ENCODE measurements at places on chromosomes 3 and 15.
A peak's percentile ranks its signal among the peaks of the same experiment; 100 is the strongest.

DNA sequence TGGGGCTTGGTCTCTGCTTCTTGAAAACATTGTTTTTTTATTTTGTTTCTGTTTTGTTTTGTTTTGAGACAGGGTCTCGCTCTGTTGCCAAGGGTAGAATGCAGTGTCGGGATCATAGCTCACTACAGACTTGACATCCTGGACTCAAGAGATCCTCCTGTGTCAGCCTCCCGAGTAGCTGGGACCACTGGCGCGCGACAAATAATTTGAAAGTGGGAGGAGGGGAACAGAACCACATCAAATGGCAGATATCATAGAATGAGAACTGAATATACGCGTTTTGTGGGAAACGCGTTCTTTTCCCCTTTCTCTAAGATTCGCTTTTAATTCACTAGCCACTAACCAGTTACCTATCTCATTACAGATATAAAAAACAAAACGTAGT lies 641 bp upstream of the VPS13C start:
- DNase-seq: no peak

DNA sequence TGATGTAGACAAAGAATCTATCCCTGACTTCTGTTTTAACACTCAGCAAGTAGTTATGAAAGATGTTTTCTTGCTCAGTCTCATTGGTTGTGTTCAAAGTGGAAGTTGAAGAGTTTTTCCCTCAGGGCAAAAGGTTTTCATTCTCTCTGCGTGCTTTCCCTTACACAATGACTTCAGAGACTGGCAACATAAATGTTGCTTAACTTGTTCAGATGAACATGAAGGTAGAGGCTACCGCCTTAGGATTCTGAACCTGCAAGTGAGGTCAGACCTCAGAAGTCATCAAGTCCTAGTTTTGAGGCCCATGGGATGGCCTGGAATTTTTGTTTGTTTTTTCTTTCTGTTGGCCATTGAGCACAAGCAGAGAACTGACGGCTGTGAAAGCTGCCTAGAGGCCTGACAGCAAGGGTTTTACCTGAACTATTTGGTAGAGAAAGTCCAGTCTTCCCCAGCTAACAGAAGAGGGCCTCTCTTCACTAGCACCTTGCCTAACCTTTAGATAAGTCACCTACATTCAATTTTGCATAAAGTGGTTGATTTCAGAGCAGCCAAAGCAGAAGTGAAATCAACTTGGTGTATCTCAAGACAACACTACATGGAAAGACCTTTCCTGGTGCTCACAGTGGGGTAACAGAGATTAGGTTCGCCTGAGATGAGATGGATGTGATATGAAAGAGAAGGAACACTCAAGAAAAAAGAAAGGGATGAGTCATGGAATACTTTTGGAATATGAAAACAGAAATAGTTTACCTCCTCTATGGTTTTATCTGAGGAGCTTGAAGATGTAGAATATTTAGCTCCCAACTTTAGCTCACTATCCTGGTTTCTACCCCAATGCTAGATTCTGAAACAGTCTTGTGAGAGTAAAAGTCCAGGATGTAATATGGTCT lies 53.6 kb upstream of the AP4E1 start:
- DNase-seq: no peak

DNA sequence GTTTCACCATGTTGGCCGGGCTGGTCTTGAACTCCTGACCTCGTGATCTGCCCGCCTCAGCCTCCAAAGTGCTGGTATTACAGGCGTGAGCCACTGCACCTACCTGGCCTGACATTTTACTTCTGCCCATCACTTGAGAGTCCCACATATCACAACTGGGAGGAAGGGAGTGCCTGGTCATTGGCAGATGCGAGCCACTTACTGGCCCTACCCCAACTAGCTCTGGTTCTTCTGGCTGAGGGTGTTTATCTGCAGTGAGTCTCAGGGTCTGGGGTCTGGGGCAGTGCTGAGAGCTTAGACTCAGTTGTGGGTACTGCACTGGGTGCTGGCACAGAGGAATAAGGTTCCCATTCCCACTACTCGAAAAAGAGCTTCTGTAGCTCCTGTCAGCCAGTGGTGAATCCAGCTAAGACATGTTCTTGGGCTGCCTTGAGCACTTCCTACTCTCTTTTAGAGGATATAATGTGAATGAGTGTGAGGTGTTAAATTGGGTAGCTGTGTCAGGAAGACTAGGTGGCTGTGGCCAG lies 30.2 kb downstream of the DAG1 start:
- no peak for DNase-seq

- peak; percentile 77 for DNase-seq
Observed at GRCh38 chr3:152471814-152472671, 203.3 kb downstream of the MBNL1 start.

DNA sequence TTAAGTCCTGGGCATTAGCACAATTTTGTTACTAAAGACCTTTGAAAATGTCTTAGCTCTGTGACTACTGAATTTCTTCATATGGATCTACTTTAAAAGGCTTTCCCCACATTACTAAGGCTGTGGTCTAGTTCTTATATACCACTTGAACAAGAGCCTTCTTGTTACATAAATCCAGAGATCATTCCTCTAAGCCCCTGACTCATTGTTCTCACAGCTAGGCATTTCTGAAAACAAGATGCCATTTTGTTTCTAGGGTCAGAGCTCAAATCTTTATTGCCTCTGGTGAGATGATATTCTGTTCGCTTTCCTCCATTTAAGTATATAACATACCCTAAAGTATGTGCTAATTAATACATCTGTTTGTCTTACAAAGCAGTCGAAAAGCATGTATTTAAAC lies 29.8 kb upstream of the LPP start:
- DNase-seq: peak; percentile 87

- DNase-seq: no peak
Observed at GRCh38 chr3:146839727-146840375, 234.7 kb upstream of the PLSCR5 start.

- no peak for DNase-seq
Observed at GRCh38 chr3:195129644-195130492, 141.1 kb downstream of the XXYLT1 start.

GRCh38 chr15:29244544-29244943 lies 25.1 kb downstream of the NSMCE3 start:
- no peak for DNase-seq

DNA sequence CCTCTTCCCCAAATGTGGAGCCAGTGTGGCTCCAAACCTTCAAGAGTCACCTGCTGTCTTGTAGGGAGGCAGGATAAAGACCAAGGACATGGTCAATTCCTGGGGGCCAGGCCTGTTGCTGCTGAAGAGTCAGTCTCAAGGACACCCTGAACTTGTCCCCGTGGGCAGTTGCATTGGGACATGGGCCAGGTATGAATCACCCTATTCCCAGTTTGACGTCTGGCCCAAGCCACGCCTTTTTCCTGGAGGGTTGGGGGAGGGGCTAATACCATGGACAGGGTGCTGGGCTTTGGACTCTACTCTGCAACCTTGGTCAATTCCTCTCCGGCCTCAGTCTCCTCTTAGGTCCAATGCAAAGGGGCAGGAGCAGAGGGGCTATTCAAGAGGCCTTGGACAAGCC lies 10.4 kb downstream of the ATP2B2 start:
- DNase-seq: peak; percentile 32

GRCh38 chr15:63232405-63232804 lies 43.0 kb downstream of the RAB8B start:
- no peak for DNase-seq

DNA sequence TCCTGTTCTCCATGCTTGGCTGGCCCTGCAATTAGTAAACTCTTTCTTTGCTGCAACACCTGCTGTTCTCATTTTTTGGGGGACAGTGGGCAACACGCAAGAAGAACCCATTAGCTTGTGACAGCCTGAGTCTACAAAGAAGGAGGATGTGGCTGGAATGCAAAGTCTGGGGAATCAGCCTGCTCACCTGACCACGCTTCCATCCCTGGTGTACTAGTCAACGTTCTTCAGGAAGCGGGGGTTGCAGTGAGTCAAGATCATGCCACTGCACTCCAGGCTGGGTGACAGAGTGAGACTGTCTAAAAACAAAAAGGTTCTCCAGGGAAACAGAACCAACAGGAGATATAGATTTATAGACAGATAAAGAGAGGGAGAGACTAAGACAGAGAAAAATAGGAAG lies 27.7 kb upstream of the KBTBD12 start:
- peak; percentile 34 for DNase-seq

- peak; percentile 90 for DNase-seq
Observed at GRCh38 chr3:185831195-185831594, 6.4 kb upstream of the IGF2BP2 start.

GRCh38 chr3:37014620-37015019 lies 21.3 kb downstream of the MLH1 start:
- no peak for DNase-seq

DNA sequence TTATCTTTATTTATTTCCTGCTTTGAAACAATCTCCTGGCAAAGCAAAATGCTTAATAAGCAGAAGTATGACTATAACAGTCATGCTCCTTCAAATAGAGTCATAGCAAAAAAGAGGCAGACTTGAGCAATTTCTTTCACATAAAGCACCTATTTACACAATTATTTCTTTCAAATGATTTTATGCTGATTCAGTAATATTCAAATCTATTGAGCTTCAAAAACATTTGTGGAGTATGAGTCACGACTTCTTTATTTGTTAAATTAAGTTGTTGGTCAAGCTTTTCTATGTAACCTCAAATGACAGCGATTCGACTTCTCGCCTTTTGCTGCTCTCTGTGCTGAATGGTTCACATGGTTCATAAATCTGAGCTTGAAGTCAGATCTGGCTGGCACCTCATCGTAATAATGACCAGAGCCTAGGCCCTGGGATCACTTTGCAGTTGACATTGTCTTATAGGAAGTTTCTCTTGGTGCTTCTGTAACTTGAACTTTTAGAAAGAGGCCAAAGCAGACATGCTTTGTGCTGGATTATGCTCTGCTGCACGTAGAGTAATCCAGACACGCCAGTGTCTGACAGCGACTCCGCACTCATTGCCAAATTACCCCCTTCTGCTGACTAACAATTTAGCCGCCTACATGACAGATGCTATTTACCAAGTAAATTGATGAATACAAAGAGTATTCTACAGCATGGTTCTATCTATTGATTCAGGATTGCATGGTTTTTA lies 139.0 kb downstream of the MCTP2 start:
- no peak for DNase-seq

DNA sequence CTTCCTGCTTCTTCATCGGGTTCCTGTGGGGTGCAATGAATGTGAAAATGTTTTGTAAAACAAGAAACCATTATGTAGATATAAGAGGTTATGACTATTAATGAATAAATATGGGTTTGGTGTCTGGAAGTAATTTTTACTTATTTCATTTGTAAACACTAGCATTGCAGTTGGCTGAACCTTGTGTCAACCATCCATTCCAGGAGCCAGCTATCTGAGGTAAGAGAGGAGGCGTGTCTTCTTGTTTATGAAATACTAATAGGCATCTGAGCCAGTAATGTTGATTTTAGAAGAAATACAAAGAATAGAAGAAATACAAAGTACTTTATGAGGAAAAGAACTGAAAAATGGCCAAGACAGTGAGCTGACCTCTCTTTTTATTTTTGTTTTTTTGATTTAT lies 187.5 kb downstream of the LPP start:
- DNase-seq: no peak

DNA sequence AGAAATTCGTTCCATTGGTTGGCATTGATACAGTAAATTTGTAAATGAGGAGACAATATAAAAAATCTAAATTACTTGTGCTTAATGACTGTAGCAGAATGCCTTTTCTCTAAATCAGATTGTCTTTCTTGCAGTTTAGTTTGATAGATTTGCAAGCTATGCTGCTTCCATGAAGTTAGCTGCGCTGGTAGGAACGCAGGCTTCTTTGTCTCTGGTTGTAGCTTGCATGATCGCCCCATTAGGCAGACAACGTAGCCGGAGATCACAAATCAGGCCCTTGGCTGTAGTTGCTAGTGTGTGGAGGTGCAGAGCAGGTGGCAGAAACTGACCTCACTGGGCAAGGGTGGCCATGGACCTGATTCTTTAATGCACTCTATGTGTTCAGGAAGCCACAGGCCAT lies 6.1 kb downstream of the ZIC1 start:
- no peak for DNase-seq

DNA sequence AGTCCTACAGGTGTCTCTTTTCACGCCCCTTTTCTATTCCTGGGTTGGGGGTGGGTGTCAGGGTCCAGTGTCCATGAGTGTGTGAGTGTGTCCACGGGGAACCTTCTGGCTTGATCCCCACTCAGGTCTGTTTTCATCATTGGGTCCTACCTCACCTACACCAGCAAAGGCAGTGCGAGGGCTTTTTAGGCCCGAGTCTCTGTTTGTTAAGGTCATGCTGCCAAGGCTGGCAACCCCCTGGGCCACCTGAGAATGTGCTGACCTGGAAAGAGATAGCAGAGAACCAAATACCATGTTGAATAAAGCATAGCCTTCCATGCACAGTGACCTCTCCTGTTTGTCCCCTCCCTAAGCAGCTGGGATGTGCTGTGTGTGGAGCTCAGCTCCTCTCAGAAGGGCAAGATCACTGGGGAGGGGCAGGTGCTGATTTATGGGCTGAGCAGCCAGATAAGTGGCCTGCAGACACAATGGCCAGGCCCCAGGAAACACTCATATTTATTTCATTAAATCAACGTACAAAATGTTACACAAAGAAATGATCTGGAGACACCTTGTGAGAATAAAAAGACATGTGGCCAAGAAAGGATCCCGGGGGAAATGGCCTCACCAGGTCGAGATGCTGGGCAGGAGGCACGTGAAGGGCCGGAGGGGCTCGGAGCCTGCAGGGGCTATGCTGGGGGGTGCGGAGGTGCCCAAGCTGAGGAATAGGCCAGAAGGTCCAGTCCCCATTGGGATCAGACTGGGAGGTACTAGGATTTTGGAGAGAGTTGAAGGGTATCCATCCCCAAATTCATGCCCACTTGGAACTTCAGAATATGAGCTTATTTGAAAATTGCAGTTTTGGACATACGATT lies 36.1 kb downstream of the RAB6B start:
- DNase-seq: no peak

GRCh38 chr3:107833043-107833442 lies 257.8 kb downstream of the CD47 start:
- DNase-seq: no peak

- DNase-seq: no peak
Observed at GRCh38 chr3:156429125-156429524, 125.8 kb downstream of the SSR3 start.

- no peak for DNase-seq
Observed at GRCh38 chr3:86743233-86743632, 247.7 kb downstream of the VGLL3 start.

GRCh38 chr3:87973906-87974305 lies 84.9 kb downstream of the CGGBP1 start:
- no peak for DNase-seq

- DNase-seq: peak; percentile 66
Observed at GRCh38 chr3:149333176-149333859, at the start of gene TM4SF18. TM4SF18 (minus strand) TSS chr3:149333636; CDS start chr3:149333382, 254 bp downstream.

DNA sequence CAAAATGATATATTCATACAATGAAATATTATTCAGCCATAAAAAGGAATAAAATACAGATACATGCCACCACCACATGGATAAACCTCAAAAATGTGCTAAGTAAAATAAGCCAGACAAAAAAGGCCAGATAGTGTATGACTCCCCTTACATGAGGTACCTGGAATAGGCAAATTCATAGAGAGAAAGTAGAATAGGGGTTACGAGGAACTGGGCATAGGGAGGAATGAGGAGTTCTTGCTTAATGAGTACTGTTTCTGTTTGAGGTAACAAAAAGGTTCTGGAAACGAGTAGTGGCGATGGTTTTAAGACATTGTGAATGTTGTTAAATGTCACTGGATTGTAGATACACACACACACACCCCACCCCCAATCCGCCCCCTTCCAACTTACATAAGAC lies 8.2 kb downstream of the RAF1 start:
- no peak for DNase-seq
